ENCODE measurements at places on chromosomes 11 and 22. TPM values are rescaled to one million over a fixed set of nuclear protein-coding genes. Genes with fewer than 3 reads are reported as not detected.

- DNase-seq = no peak
Observed at GRCh38 chr11:120169981-120170698, 32.2 kb upstream of the TRIM29 start.

The A4GALT gene
- total RNA-seq = 0.26 TPM

The LIMK2 gene
- 22.1 TPM for total RNA-seq

DNA sequence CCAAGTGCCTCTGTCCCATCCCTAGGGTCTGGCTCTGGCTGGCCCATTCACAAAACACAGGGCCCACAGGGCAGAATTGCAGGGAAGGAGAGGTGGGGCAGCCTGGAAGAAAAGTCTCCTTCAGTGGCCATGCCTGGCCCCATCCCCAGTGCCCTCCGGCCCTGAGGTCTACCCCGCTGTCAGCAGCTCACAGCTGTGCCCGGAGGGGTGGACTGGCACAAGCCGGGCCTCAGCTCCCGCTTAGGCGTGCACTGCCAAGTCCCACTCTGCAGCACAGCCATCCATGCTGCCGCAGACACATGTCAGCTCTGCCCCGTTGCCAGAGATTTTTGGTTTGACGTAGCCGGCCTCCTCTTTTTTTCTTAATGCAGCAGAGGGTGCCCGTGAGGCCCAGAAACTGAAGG is 3.9 kb upstream of the SCN2B start:
- no peak for DNase-seq

- DNase-seq = no peak
Observed at GRCh38 chr11:71418643-71419042, 29.6 kb downstream of the DHCR7 start.

DNA sequence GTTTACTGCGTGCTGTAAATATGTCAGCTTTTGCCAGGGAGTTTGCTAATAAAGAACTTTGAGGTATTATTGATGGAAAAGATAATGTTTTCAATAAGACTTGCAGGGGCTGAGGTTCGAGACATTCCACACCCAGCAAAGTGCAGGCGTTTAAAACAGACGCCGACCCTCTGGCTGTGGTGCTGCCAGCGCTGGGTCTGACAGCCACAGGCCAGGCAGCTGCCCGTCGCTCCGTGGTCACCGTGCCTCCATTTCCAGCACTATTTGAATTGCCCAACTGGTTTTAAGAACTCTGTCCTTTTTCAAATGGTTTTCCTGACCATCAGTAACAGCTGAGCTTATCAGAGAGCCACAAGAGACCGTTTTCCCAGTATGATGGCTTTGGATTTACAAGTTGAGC is 28.1 kb upstream of the ALX4 start:
- DNase-seq = no peak

All from T-cell (primary cell).